ENCODE measurements at places on chromosomes 5 and 9.

DNA sequence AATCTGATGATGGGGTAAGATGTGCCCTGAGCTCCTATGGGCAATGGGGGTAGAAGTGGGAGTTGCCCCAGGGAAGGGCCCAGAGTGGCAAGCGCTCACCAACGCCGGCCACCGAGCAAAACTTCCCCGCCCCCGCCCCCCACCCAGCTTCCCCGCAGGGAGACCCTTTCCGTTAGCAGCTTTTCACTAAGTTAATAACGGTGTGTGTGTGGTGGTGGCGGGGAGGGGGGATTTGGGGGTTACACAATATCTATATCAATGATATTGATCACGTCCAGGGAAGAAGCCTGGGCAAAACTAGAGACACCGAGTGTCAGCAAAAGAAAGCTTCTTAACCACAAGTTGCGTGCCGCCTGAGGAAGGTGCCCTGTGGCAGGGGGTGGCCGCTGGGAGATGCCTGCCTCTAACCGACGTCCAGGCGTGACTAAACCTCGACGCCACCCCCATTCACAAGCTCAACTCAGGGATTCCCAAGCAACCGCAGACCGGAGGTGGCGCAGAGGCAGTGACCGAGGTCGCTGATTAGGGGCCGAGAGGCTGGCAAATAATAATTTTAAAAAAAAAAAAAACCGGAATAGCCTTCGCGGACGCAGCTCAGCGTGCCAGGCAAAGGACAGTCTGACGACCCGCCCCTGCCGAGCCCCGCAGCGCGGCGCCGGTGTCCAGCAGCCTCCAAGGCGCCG is 222.6 kb downstream of the MEF2C start:
- DNase-seq: no peak

- no peak for DNase-seq
Measured at GRCh38 chr5:136642976-136643375, 277.6 kb upstream of the TRPC7 start.

GRCh38 chr5:151680944-151681427 is 5.7 kb downstream of the SPARC start:
- DNase-seq: no peak

DNA sequence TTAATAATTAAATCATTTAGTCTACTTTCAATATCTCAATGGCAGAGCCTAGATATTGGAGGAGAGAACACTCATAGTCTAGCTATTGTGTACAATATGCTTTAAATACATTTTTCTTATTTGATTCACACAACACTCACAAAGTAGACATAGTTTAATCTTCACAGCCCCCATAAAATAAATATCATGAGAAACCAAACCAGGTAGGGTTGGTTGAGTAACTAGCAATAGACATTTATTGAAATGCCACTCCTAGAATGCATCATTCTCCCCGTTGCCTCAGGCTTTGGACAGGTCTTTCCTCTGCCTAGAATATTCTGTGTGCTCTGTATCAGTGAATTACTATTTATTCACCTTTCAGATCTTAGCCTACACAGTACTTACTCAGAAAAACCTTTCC is 141.9 kb downstream of the CEMIP2 start:
- DNase-seq: no peak

DNA sequence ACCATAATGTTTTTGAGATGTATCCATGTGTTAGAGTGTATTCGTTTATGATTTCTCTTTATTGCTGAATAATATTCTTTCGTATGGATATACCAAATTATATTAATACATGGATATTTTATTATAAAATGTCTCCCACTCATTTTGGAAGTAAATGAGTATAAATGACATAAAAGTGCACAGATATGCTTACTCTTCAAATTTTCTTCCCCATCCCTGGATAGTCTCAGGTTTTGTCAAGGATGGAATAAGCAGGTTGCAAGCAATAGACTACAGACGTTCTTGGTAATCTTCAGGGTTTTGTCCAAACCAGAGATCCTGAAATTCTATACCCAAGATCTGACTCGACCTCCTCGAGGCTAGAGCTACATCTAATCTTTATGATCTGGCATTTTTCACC is 50.7 kb downstream of the NIPAL4 start:
- DNase-seq: no peak

- no peak for DNase-seq
Measured at GRCh38 chr5:127785098-127785927, 82.1 kb downstream of the CCDC192 start.

DNA sequence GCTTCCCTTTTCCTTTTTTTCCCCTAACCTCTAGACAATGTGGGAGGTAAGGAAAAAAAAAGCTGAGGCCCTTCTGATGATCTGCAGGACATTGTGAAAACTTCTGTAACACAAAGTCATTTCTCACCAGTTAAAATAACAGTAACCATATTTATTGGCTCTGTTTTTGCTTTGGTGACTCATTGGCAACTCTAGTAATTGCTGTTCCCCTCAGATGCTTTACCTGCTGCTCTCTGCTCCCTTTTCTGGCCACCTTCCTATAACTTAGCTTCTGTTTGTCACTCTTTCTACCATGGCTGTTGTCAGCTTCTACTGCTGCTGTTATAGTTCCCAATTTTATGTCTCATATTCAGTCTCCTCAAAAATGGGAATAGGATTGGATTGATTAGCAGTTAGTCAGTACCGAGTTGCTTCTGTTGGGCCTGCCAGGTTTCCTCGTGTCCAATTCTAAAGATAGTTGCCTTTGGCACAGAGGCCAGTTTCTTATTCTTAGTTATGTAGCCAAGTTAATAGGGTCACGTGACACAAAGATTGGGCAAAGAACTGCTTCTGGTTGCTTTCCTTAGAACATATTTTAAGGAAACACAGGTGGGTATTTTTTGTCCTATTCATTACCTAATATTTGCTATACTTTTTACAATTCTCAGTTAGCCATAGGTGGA is 16.8 kb downstream of the SCAMP1 start:
- DNase-seq: no peak

DNA sequence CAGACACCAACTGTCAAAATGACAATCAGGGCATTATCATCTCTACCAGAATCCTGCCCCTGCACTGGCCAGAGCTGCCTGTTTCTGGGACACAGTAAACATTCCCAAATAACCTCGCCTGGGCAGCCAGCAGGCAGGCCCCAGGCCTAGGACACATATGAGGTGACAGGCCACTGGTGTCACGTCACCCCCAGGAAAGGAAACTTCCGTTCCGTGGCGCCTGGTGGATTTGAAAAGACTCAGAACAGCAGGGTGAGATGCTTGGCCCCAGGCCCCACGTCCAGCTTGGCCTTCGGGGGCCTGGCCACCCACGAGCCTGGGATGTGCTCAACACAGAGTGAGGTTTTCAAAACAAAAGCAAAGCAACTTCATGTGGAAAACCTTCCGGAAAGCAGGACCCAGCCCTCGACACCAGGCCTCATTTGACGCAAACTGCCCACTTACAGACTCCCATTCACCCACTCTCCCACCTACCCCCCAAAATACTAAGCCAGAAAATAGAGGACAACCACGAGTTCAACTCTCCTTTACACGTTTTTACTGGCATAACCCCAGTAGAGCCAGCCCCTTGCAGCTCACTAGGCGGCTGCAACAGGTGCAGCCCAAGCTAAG is 1.2 kb downstream of the SEMA4D start:
- DNase-seq: peak; percentile 26

DNA sequence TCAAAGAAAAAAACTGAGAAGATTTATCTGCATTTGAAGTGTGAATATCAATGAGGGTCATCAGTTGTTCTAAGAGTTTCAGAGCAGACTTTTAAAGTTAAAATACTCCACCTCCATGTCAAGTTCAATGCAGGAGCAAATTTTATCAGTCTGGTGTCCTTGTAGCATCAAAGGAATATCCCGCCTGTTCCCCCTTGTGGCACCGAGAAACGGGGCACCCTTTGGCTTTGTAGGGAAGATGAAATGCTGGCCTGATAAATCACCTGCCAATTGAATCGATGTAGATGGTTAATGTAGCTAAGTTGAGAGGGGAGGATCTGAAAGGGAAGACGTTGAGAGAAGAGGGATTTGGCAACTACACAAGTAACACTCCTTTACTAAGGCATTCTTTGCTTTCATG is 714.5 kb downstream of the EFNA5 start:
- DNase-seq: no peak

- no peak for DNase-seq
Measured at GRCh38 chr5:73865315-73865714, 239.3 kb downstream of the ARHGEF28 start.

- no peak for DNase-seq
Measured at GRCh38 chr9:109121232-109121796, 1.6 kb upstream of the TMEM245 start.

GRCh38 chr5:168064933-168065622 is 226.4 kb upstream of the WWC1 start:
- DNase-seq: no peak

GRCh38 chr5:60700416-60700757 is 421 bp upstream of the DEPDC1B start:
- DNase-seq: no peak

GRCh38 chr5:41878643-41879478 is 8.6 kb upstream of the OXCT1 start:
- no peak for DNase-seq

GRCh38 chr5:76788362-76788761 is 30.5 kb upstream of the F2RL1 start:
- DNase-seq: no peak

DNA sequence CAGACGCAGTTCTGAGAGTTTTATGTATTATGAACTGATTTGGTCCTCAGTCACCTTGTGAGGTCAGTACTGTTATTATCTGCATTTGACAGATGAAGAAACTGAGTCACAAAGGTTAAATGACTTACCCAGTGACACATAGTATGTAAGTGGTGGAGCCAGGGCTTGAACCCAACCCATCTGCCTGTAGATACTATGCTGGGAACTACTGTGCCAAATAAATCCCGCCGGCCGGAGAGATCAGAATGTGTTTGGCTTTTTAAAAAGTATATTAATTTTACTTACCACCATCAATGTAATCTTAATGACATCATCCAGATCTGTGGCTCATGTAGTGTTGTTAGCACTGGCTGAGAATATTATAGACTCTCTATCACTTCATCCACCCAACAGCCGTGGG is 80.8 kb downstream of the ZNF618 start:
- DNase-seq: no peak
